ENCODE measurements at places on chromosomes 5 and 9. TPM values are rescaled to one million over a fixed set of nuclear protein-coding genes. Genes with fewer than 3 reads are reported as not detected.
A peak's percentile ranks its signal among the peaks of the same experiment; 100 is the strongest.

DNA sequence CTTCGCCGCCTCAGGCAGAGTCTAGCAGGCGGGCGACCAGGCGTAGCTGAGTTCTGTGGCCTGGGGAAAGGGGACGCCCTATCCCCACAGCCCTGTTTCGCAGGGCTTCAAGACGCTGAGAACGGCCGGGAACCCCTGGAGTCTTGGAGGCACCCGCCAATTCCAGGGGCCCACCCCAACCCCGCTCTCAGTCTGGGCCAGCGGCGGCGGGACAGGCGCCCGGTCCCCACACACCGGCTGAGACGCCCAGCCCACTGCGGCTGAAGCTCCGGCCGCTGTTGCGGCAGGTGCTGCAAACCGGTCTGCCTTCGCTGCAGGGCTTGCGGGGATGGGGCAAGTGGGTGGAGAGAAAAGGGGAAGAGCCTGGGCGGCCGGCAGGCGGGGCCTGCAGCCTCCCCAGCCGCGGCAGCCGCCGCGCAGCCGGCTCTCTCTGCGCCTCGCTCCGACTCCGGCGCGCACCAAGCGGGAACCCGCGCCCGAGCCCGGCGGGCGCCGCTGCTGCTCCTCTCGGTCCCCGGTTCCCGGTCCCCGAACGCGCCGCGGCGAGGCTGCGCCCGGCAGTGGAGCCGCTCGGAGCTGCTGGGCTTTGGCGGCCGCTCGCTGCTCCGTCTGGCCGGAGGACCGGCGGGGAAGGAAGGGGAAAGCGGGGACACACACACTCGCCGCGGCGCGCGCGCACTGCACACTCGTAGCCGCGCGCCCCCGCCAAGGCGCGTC, at the start of gene PIP5K1B:
Gene PIP5K1B, plus strand, starts transcription at position 427 of the 717 bp plus-strand sequence. CDS start 117,375 bp downstream, outside the sequence.
- peak; percentile 35 for DNase-seq

GRCh38 chr9:132144708-132145365, 17.0 kb upstream of the NTNG2 start:
- no peak for DNase-seq

- no peak for DNase-seq
Observed at GRCh38 chr9:37870081-37870798, 33.7 kb downstream of the SLC25A51 start.

DNA sequence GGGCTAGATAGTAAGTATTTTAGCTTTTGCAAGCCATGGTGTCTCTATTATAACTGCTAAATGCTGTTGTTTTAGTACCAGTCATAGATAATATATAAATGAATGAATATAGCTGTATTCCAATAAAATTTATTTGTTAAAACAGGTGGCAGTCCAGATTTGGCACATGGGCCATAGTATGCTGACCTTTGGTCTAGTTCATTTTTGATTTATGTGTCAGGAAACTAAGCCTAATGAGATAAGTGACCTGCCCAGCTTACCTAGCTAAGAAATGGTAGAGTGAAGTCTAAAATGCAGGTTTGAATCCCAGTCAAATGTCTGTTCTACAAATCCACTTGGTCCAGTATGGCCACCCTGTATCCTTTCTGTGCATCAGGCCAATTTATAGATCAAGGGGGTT, 139.3 kb downstream of the ALDH1A1 start:
- no peak for DNase-seq

DNA sequence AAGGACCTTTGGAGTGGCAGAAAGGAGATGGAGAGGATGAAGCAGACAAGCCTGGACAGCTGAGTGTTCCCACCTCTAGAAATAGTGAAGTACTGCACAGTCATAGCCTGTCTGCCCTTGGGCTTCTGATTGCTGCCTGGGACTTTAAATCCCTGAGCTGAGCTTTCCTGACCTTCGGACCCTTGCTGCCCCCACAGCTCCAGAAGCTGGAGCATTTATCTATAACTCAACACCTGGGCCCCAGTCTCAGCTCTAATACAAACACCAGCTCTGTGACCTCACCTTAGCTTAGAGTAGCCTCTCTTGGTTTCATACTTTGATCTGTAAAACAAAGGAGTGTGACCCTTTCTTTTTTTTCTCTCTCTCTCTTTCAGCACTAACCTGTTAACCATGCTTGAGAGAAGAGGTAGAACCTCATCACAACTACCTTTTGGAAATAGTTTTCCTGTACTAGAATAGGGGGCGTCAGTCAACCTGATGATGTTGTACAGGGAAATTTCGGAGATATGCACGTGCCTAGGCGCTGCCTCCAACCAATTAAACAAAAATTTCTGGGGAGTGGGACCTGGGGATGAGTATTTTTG, 25.4 kb upstream of the ELL2 start:
- DNase-seq = no peak

TRIM36 gene
- 6.4 TPM for total RNA-seq

DNA sequence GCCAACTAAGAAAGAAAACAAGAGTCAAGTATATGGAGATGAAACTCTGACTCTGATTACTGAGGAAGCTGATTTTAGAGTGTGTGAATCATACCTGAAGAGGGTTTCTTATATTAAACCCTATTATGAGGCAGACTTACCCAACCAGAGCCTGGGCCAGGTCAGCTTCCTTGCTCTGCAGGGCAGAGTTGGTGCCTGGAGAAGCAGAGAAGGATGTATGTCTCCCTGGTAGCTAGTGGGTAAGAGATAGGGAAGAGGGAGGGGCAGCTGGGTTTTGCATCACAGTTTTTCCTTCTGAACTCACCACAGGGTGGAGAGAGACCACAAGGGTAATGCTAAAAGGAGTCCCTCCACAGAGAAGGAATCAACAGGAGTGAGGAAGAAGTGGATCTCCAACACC, 104.1 kb downstream of the CMYA5 start:
- no peak for DNase-seq

- DNase-seq = no peak
Observed at GRCh38 chr9:21121079-21121478, 20.6 kb downstream of the IFNW1 start.

- DNase-seq = no peak
Observed at GRCh38 chr9:133917375-133917774, 74.7 kb downstream of the VAV2 start.
